Caco-2 (cell line): ENCODE measurements at places on chromosomes 12 and 14. TPM values are rescaled to one million over a fixed set of nuclear protein-coding genes. Genes with fewer than 3 reads are reported as not detected.

Gene LTBP2
- 0.86 and 1.0 TPM in 2 replicates for total RNA-seq

Gene RNF212B
- total RNA-seq = not detected in 2 replicates

Gene HOXC9
- 2.9 and 3.1 TPM in 2 replicates for total RNA-seq

Gene TAS2R43
- total RNA-seq = not detected in 2 replicates

Gene ERH
- total RNA-seq = 365 and 388 TPM in 2 replicates

Gene TOMM20L
- 1.2 and 1.7 TPM in 2 replicates for total RNA-seq

Gene GUCY2C
- total RNA-seq = 2.4 and 4.4 TPM in 2 replicates

Gene PELI2
- total RNA-seq = 8.1 and 8.5 TPM in 2 replicates

Gene CHGA
- total RNA-seq = not detected in 2 replicates

Gene EMP1
- 6.6 and 10.2 TPM in 2 replicates for total RNA-seq

Gene OVCH1
- not detected in 2 replicates for total RNA-seq

Gene AVPR1A
- total RNA-seq = not detected in 2 replicates

Gene OTX2
- not detected in 2 replicates for total RNA-seq

Gene CLEC6A
- total RNA-seq = not detected in 2 replicates

Gene PSMC1
- total RNA-seq = 101 TPM in 2 replicates

Gene PRMT5
- total RNA-seq = 107 and 111 TPM in 2 replicates

Gene ENTPD5
- 9.1 and 9.3 TPM in 2 replicates for total RNA-seq

Gene STON2
- 37.1 and 43.5 TPM in 2 replicates for total RNA-seq

Gene PTPN6
- total RNA-seq = 43.9 and 54.8 TPM in 2 replicates

Gene MANSC4
- not detected in 2 replicates for total RNA-seq

Gene POTEM
- total RNA-seq = not detected in 2 replicates

Gene PLCZ1
- total RNA-seq = not detected in 2 replicates

Gene TAS2R20
- total RNA-seq = 2.2 and 3.8 TPM in 2 replicates

Gene SERPINA4
- total RNA-seq = 5.5 and 6.3 TPM in 2 replicates

Gene TAS2R9
- not detected in 2 replicates for total RNA-seq

Gene HHIPL1
- 2.1 and 2.9 TPM in 2 replicates for total RNA-seq

Gene AQP6
- not detected in 2 replicates for total RNA-seq

Gene CMKLR1
- not detected in 2 replicates for total RNA-seq

Gene SLC38A4
- total RNA-seq = 16.0 and 20.1 TPM in 2 replicates

Gene CIROP
- not detected in 2 replicates for total RNA-seq

Gene SCNN1A
- 52.6 and 53.5 TPM in 2 replicates for total RNA-seq

Gene PTPN21
- 25.2 and 27.7 TPM in 2 replicates for total RNA-seq

Gene NTS
- total RNA-seq = 0.58 TPM in 1 of 2 replicates, not detected in the other

Gene FGF23
- total RNA-seq = 0.16 TPM in 1 of 2 replicates, not detected in the other

Gene KRT71
- 1.2 and 1.5 TPM in 2 replicates for total RNA-seq
